ENCODE measurements at places on chromosomes 4 and X.

DNA sequence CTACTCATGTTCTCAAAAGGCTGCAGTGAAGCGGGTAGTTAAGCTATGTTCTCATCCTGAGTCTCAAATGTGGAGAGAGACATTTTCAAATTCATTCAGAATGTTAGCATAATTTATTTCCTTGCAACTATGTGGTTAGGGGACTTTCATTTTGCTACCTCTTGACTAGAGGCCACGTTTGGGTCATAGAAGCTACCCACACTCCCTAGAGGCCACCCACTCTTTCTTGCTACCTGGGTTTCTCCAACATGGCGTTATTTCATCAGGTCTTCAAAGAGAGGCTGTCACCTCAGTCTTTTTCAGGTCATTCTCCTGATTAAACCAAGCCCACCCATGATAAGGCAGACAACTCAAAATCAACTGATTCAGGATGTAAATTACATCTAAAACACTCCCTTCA lies 34.3 kb upstream of the NLGN4X start:
- DNase-seq: no peak

GRCh38 chr4:76011700-76012387 lies 4.5 kb upstream of the CXCL9 start:
- no peak for DNase-seq

DNA sequence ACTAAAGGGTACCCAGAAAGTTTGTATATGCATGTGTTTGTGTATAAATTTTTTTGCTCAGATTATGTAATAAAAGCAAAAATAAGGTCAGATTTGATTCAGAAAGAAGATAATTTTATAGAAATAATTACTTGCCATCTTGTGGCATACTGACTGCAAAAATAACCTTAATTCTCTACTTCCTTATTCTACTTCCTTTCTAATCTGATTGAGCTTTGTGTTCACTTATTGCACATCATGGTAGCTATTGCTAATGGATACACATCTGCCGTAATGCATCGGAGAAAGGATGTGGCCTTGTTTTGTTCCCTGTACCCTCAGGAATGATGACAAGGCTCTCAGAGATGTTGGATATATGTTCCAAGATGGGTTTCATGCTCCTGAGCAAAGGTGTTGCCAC lies 10.5 kb upstream of the GNPDA2 start:
- DNase-seq: no peak

DNA sequence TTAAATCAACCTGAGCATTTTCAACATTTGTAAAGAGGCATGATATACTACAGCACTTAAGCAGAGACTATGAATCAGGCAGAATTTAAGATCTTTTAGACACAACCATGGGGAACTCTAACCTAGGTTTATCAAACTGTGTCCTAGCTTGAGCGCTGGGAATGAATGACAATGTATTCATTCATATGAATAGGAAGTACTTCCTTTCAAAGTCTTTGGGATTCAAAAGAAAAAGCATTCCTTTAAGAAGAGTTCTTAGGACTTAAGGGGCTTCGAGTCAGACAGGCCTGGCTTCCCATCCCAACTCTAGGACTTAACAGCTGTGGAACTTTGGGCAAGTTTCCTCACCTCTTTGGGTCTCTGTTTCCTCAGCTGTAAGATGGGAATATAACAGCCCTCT lies 104.6 kb downstream of the ANAPC4 start:
- DNase-seq: no peak

GRCh38 chrX:20217906-20218305 lies 48.8 kb downstream of the RPS6KA3 start:
- no peak for DNase-seq

DNA sequence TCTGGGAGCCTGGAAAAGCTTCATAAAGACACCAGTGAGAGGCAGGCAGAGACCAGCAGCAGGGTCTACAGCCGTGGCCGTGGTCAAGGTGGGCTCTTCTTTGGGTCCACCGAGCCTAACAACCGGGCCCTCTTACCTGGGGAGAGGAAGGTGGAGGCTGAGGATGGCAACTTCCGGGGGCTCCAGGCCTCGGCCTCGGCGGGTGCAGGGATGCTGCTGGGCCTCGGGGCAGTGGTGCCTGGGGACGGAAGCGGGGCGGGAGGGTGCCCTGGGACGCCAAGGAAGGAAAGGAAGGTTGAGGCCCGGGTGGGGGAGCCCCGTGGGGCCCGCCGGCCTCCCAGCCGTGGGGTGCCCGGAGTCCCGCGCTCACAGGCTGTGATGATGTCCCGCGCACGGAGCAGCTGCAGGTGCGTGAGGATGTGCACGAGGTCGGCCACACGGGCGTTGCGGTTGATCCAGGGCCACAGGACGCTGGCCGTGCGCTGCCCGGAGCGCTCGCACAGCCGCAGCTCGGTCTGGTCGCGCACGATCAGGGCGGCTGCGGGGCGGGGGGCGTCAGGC lies 561 bp downstream of the IRAK1 start:
- DNase-seq: no peak
